Omental fat pad (tissue), 4 donors: ENCODE measurements at places on chromosomes 3 and 15. TPM values are rescaled to one million over a fixed set of nuclear protein-coding genes. Genes with fewer than 3 reads are reported as not detected.

Gene OXTR
- 0.13 TPM for total RNA-seq

Gene P2RY1
- total RNA-seq = 5.3 TPM

Gene AMIGO3
- 2.8 TPM for total RNA-seq

Gene GOLGA8H
- total RNA-seq = 8.9 TPM

- no peak for DNase-seq
Measured at GRCh38 chr3:150727653-150728502, 24.2 kb upstream of the ERICH6 start.

DNA sequence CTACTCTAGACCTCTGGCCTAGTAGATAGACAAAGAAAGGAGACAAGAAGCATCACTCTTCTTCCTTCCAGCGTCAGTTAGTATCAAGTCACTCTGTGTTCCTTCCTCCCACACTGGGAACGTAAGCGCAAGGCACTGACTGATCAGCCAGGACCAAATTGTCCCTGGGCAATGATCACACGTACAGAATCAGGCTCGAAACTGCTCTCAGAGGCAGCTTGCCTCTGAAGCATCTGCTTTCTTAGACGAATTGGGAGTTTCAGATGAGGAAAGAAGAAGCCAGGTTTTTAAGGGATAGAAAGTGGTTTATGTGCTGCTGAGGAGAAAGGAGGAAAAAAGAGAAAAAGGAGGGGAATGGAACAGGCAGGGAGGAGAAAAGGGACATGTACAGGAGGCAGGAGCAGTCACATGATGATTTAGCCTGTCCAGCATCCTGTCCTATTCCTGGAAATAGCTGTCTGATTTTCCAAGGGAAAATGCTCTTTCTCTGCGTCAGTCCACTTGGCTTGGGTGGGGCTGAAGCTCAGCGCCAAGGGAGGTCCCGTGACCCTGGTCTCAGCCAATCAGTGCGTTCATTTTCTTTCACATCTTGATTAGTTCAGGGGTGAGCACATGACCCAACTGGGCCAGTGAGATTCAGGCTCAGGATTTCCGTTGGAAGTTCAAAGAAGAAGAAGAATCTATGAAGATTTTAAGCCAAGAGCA is 102.0 kb upstream of the PRICKLE2 start:
- no peak for DNase-seq

DNA sequence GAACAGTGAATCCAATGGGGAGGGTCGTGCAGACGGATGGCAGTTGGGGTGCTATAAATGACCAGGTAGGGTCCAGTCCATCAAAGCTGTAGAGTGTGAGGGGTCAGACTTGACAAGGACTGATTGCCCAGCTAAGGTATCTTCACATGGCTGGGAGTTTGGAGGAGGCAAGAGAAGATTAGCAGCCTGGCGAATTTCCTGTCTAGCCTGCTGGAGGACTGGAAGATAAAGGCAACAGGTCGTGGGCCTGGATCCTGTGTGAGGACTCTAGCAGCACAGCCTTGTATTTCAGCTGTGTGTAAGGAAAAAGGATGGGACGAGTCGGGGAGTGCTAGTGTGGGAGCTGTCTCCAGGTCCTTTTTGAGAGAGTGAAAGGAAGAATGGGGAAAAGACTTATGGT is 17.6 kb downstream of the CCR5AS start:
- DNase-seq = no peak

GRCh38 chr15:27454281-27455075 is 483.5 kb downstream of the GABRG3 start:
- DNase-seq = no peak

GRCh38 chr15:98428253-98428989 is 219.9 kb upstream of the IGF1R start:
- DNase-seq = peak; percentile 70

DNA sequence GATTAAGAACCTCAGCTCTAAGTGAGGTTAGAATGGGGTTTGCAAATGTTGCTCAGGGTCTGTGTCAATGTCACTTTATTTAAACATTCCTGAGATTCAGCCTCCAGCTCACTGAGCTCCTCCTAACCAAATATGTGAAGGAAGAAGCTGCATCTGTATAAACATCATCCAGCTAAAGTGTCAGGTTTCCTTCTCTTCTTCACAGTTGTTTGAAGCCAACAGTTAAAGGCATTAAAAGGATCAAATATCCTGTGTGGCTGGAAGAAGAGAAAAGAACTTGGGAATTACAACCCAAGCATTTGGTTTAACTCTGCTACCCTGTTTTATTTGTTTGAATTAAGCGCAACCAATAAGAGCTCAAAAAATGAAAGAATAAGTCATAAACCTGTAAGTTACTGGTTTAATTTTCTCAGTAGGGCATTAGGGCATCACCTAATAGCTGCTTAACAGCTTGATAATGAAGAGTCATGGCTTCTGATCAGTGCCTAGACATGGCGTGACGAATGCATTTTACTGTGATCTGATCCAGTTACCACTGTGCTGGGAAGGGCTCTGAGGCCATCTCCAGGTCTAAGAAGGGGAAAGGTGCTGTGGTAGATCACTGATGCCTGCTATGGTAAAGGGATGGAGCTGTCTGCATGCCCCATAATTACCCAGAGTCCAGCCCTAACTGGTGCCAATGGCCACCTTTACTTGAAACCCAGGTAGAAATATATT is 165.7 kb upstream of the TSC22D2 start:
- DNase-seq = no peak

DNA sequence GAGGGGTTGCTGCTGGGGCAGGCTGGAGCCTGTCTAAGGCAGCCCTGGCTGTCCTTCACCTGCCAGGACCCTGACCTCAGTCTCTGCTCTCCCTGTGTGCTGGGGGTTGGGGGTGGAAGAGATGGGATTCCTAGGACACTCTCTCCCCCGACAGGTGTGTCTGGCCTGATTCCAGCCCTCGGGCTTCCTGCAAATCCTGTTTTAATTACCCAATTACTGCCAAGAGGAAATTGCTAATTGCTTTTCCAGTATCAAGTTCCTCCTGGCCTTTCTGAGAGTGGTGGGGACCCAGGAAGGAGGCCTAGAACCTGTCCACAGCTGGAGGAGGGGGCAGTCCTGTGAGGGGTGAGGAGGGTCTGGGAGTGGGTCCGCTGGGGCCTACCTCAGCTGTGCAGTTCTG is 15.8 kb downstream of the PLXNA1 start:
- no peak for DNase-seq

DNA sequence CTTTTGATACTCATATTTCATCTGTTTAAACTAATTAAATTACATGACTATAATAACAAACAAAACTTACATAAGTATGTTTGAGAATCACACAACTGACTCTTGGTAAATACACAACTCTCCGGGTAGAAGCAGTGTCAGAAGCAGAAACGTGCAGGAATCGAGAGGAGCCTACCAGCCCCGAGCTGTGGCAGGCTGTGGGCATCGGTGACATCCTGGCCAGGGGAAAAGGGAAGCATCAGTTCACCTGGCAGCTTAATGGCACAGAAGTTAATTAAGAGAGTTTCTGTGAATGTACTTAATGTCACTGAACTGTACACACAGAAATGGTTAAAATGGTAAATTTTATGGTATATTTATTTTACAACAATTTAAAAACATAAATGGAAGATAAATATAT is 90.2 kb downstream of the CRTC3 start:
- no peak for DNase-seq

DNA sequence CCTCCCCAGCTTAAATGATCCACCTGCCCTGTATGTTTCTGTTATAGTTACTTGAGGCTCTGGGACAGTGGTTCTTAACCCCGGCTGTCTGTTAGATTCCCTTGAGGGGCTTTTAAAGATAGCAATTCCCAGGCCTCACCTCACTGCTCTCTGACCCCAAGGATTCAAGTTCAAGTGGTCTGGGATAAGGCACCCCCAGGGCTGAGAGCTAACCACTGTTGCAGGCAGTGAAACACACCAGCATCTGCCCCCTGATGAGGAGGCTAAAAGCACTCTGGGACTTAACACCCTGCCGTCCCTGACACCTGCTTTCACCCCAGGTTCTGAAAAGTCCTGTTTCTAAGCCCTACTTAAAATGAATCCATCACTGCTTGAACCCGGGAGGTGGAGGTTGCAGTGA is 103.7 kb downstream of the LRRK1 start:
- DNase-seq = no peak

DNA sequence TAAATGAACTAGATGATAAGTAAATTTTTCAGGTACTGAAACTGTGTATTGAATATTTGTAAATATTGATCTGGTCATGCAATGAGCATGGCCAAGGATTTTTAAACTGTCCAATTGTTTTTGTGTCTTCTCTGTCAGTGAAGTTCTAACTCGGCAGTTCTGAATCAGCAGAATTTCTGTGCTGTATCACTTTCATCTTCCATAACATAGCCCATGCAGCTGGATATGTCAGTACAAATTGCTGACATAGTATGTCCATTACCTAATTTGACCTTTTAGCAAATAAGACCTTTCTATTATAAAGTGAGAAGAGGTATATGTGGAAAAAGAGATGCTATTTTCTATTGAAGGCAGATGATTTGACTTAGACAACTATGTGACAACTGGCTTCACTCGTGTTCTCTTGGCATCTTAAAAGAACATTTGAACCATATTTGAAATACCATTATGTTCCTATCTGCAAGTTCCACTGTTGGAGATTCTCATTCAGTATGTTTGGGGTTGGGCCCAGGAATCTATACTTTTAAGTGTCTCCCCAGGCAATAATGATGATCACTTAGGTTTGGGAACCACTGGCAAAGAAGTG is 90.4 kb downstream of the CMSS1 start:
- no peak for DNase-seq

DNA sequence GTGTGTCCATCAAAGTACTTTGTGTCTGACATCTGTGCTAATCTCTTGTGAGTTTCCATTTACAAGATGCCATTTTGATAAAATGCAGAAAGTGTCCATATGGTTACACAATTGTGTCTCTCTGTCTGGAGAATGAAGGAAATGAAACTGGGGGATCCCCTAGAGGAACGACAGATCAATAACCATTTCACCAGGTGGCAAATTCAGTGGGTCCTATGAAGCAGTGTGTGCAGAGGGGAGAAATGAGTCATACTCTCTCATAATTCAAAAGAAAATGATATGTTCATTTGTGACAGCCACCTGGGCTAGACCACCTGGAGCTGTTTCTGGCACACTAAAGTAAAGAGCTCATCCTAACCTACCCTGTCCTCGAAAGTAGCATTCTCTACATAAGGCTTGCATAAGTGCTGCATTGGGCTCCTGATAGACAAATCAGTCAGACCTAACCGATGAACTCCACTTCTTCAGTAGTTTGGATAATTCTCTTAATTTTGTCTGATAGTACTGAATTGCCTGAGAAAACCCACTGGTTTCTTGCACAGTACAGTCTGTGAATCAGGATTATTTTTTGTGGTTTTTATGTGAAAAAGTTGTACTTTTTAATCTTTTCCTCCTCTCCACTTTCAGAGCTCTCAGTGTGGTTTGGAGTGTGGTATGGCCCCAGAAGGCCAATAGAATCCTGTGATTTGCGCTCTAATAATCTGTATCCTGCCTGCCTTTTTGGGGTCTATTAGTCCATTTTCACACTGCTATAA is 10.3 kb upstream of the CD47 start:
- no peak for DNase-seq

GRCh38 chr3:60675424-60675823 is 575.8 kb downstream of the FHIT start:
- no peak for DNase-seq
